Stimulated activated CD4-positive, alpha-beta T cell treated with anti-CD3 and anti-CD28 coated beads, Interleukin-15, amount 100 ng/mL, for 1 hour (primary cell): ENCODE measurements at places on chromosomes 2 and 18.

- no peak for DNase-seq
Observed at GRCh38 chr2:133063775-133064174, 393.8 kb upstream of the LYPD1 start.

DNA sequence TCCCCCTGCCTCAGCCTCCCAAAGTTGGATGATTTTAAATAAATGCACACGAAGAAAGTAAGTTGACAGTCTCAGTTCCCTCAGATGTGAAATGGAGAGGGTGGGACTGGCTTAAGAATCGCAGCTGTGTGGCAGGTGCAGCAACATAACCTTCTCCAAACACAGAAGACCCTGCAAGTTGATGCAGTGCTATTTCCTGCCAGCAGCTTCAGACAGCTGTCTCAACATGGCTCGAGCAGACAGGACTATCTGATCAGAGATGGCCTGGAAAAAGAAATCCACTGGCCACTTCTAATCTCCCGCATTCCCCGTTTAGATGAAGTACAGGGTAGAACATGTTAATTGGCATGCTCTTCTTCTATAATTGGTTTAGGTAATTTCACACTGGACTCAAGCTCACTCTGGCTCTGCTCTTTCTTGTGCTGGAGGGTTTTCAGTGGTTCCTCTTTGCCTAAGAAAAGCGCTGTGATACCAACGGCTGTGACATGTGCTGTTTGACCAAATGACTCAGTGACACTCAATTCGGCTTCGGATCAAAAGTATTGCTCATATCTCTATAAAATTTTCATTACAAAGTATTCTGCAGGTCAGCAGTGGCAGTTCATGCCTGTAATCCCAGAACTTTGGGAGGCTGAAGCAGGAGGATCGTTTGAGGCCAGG, 40.2 kb downstream of the MYOM1 start:
- no peak for DNase-seq

- no peak for DNase-seq
Observed at GRCh38 chr2:238242731-238243495, 3.1 kb upstream of the HES6 start.

- DNase-seq = no peak
Observed at GRCh38 chr2:142038826-142039225, 92.0 kb downstream of the LRP1B start.

GRCh38 chr2:127100251-127101047, 6.5 kb downstream of the BIN1 start:
- DNase-seq = no peak

- DNase-seq = no peak
Observed at GRCh38 chr2:197324801-197325200, 14.2 kb upstream of the ANKRD44 start.

DNA sequence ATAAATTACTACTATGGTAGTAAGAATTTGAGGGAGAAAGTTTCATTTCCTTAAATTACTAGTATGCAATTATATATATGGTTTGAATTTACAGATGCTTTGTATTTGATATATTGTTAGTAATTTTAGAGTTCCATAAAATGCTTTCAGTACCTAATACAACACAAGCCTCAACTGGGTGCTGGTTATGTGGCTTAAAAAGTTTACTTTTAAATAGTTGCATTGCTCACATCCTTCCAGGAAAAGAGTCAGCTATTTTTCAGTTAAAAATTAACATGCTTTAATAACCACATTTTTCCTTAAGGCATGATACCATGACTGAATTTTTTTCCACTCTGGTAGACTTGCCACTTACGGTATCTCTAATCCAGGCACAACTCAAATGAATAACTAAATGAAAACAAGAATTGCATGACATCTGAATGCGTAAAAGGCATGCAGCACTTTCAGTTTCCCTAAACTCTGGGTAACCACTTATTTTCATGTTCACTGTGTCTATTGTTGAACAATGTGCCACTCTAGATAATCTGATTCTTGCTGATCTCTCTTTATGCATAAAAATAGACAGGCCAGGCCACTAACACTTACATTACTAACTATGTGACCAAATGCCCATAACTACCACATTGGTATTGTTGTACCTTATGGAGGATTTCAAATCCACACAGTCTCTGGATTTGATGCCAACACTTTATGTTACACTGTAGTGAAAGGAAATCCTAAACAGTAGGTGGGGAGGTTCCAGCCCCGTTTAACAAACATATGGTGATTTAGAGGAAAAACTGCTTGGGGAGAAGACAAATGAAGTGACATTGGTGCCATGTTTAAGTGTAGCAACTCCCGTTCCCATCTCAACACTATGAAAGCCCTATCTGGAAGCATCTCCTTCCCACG, 35.5 kb upstream of the SLC35F5 start:
- DNase-seq = no peak

DNA sequence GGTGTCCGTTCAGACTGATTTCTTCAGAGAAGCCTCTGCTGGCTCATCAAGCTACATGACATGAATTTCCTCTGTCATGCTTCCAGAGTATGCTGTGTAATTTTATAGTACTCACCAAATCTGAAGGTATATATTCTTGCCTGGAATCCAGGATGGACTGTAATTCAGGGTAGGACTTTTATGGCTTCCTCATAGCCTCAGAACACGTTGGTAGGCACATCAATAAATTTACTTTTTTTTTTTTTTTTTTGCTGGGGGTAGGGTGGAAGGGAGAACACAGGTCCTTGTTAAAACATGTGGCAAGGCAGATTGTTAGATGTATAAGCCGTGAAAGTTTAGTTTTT, 34.4 kb downstream of the MTA3 start:
- DNase-seq = no peak

DNA sequence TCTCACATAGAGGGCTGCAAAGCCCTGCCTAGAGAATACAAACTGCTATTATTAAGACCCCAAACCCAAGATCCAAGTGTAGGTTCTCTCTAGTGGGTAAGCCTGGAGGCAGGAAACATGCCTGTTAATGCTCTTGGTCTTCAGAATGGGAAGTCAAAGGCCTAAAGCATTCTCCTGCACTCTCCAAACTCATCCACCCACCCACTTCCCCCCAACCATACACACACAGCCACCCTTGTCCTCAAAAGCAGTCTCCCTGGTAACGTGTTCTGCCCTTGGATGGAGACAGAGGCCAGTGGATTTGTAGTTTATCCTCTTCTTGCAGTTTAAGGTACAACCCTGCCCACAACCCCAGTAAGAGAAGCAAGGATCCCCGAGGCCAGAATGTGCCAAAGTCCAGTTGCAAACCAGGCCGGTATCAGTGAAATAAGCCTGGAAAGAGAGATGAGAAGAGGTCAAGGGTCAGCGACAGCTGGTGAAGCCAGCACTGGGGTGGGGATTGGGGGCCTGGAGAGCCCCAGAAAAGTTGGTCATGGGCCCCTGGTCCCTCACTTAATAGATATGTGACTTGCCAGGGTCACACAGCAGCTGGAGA, 23.0 kb downstream of the TMEM247 start:
- DNase-seq = no peak

DNA sequence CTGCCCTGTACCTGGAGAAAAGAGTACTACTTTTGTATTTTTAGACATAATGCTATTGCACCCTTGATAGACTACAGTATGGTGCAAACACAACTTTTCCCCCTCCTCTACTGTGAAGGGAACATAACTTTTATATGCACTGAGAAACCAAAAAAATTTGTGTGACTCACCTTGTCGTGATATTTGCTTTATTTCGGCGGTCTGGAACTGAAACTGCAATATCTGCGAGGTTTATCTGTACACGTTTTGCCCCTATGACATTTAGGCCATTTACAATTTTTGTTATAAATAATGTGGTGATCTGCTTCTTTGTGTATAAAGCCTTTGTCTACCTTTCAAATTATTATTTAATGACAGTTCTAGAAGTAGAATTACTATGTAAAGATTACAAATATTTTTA, 34.4 kb upstream of the AAK1 start:
- no peak for DNase-seq

DNA sequence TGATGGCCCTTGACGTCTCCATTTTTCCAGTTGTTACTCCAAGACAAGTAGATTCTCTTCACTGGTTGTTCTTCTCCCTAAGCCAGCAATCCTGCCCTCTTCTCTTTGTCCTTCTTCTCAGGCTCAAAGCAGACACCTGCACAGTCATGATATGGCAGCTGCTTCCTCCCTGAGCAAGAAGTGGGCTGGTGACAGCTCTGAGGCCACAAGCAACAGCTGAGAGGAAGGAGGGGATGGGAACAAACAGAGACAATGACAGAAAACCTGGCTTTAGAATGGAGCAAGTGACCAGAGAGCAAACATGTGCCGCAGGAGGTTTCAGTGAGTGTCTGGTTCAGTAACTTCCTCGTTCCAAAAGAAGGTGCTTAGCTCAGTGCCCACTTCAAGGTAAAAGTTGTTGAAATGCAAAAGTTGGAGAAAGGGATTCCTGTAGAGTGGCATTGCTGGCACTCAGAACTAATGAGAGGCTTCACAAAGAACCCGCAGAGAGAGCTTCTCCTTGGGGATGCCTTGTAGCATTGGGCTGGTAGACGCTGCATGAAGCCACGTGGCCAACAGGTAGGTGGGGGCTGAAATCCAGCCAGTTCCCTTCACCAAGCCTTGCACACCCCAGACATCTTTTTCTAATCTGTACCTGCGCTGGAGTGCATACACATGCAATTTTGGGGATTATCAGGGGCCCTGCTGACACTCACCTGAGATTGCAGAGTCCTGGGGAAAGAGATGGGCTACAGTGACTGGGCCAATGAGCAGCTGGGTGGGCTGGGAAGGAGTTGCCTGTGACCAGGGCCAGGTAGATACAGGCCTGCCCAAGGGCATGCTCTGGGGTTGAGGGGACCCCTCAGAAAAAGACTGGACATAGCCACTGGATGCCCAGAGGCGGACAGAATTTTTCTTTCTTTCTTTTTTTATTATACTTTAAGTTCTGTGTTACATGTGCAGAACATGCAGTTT, 153.3 kb upstream of the RAB12 start:
- DNase-seq = no peak

GRCh38 chr2:239512054-239512453, 111.2 kb upstream of the HDAC4 start:
- DNase-seq = no peak

GRCh38 chr2:202910698-202911097, 775 bp downstream of the WDR12 start:
- no peak for DNase-seq

- DNase-seq = no peak
Observed at GRCh38 chr2:204892506-204893255, 347.4 kb downstream of the PARD3B start.

DNA sequence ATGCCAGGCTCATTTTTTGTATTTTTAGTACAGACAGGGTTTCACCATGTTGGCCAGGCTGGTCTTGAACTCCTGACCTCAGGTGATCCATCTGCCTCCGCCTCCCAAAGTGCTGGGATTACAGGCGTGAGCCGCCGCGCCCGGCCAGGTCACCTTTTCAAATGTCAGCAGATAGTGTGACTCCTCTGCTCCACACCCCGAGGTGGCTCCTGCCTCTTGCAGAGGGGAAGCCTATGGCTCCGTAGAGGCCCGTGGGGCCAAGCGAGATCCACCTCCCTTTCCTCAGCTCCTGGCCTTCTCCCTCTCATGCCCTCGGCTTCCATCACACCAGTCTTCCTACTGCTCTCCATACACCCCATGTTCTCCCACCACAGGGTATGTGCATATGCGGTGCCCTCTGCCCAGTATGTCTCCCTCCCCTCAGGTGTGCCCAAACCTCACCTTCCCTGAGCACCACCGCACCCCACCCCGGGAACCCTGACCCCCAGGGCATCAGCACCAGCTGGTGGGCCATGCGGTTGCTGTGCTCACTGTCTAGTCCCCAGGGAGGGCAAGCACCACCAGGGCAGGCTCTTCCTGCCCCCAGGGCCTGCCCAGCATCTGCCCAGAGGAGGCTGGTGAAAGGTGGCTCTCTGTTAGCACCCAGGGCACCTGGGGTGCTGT, 10.7 kb downstream of the GPR17 start:
- no peak for DNase-seq

GRCh38 chr2:126307740-126308139, 348.2 kb upstream of the GYPC start:
- DNase-seq = no peak

GRCh38 chr18:3246635-3247239, 864 bp upstream of the MYL12A start:
- DNase-seq = no peak

- no peak for DNase-seq
Observed at GRCh38 chr2:152336854-152337510, 2.0 kb downstream of the FMNL2 start.

DNA sequence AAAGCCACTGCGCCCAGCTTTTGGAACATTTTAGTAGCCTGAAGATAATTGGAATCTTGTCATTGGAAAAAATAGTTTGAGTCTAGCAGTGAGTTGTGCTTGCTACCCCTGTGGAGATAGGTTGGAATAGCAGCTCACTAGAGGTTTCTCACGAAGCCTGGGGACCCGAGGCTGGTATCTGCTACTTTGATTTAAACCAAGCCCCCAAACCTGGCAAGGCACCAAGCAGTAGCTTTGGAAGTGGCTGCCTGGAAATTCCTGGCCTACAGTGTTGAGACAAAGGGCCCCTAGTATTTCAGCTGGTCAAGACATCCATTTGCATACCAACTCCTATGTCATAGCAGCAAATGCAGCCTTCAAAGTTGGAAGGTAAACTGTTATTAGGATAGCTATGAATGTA, 42.1 kb downstream of the NOP58 start:
- DNase-seq = no peak

DNA sequence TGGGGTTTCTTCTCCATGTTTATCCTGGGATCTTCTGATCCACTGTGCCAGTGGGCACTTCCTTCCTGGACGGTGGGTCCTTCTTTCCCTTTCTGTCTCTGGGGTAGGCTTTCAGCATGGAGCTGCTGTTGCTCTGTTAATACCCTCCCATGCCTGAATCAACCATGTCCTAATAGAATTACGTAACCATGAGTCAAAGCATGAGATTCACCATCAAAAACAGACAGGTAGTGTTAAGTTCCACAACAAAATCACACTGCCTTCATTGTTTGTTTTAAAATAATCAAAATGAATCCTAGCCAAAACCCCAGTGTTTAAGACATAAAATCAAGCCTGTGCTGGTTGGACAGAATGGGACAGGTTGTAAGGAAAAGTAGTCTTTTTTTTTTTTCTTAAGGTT, 37.5 kb downstream of the GNAL start:
- DNase-seq = no peak

DNA sequence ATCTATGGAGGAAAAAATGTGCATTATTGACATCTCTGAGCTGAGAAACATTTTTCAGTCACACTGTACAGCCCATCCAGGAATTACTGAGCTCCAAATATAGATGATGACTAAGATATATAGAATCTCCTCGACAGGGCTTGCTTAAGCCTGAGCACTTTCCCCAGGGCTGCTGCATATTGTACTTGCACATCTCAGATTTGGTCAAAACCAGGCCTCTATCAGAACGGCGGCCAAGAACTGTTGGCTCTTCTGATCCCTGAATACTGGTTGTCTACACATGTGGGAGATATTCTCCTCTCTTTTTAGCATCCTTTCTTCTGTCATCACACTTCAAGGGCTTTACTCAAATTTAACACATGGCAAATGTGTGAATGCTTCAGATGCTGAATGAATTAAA, 201.5 kb upstream of the SLC35G4 start:
- DNase-seq = no peak
